CD8-positive, alpha-beta T cell (primary cell): ENCODE measurements at places on chromosomes 5 and 9.

DNA sequence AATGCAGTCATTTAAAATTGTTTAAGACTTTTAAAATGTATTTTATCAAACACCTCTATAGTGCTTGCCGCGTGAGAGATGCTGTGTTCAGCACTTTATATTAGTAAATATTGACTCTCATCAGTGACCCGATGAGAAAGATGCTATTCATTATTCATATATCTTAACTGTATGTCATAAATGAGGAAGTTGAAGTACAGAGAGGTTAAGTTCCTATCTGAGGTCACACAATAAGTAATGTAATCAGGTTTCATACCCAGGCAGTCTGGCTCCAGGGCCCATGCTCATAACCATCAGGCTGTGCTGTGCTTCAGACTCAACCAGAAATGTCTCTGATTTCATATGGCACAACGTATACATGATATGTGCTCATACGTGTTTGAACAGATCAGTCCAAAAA is 119.0 kb downstream of the SV2C start:
- DNase-seq: no peak

DNA sequence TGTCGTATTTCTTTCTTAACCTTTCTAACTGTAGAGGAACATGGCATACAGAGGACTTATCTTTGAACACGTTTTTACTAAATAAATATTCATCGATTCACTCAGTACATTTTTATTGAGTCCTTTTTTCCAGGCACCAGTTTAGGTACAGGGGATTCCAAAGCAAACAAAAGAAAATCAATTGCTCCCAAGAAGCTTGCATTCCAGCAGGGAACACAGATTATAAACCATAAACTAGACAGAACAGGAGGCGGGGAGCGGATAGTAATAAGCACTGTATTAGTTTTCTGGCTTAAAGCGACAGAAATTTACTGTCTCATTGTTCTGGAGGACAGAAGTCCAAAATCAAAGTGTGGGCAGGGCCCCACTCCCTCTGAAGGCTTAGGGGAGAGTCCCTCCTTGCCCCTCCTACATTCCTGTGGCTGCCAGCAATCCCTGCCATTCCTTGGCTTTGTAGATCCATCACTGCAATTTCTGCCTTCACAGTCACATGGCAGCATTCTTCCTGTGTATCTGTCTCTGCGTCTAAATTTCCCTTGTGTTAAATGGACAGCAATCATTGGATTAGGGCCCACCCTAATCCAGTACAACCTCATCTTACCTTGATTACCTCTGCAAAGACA is 115.5 kb downstream of the COL23A1 start:
- DNase-seq: no peak

GRCh38 chr5:127935398-127935797 is 148.2 kb upstream of the SLC12A2 start:
- no peak for DNase-seq

DNA sequence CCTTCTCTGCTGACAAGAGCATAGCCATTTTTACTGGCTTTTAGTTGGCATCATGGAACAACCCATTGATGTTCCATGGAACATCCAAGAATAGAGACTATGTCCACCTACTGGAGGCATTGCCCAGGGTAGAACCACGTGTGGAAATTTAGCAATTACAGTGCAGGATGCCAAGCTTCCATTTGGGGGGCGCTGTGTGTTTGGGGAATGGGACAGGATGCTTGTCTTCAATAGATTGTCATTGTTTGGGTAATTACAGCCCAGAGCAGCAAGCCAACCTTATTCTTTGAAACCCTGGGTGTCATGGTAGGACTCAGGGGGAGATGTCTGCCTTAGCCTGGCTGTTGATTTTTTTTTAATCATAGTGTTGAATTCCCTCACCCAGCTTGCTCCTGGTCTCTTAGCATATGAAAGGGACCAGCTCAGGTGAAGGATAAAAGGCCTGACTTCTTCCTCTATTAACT is 171.1 kb downstream of the DOCK2 start:
- DNase-seq: no peak

GRCh38 chr9:129595903-129596540 is 24.9 kb downstream of the C9orf50 start:
- DNase-seq: no peak

DNA sequence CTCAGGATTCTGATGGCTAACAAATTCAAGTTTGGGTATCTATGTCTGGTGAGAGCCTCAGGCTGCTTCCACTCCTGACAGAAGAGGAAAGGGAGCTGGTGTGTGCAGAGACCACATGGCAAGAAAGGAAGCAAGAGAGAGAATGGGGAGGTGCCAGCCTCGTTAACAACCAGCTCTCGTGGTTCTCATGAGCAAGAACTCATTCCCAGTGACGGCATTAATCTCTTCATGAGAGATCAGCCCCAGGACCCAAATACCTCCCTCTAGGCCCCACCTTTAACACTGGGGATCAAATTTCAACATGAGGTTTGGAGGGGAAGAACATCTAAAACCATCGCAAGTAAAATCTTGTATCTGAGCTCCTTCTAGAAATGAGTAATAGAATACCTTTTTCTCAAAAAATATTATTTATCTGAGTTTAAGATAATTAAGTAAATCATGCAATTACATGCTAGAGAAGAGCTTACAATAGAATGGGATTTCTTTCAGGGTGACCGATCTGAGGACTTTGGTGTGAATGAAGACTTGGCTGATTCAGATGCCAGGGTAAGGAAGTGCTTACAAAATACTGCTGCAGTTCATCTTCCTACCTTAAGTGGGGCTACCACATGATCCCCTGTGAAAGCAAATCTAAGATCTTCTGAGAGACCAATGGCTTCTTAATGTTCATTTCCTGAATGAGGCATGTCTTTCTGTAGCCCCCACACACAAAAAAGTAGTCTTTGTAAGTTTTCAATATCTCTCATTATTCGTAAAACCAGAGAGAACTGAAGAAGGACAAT is 11.5 kb downstream of the ANXA1 start:
- DNase-seq: peak; percentile 35
